Activated CD4-positive, alpha-beta T cell treated with anti-CD3 and anti-CD28 coated beads for 36 hours (primary cell): ENCODE measurements at places on chromosomes 13 and 19.

DNA sequence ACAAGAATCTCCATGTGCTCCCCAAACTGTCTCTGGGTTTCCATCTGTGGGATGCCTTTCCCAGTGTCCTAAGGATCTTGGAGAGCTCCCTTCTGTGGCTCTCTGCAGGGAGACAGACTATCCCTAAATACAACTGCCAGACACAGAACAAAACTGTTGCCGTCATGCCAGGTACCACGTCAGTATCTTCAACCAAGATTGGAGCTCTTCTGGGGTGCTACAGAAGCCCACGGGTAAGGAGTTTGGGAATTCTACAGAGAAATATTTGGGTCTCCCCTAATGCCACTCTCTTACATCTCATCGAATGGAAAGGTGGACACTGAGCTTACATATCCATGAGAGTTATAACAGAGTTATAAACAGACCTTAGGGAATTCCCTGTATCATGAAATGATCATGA lies 4.9 kb upstream of the MBD3L3 start:
- no peak for DNase-seq

DNA sequence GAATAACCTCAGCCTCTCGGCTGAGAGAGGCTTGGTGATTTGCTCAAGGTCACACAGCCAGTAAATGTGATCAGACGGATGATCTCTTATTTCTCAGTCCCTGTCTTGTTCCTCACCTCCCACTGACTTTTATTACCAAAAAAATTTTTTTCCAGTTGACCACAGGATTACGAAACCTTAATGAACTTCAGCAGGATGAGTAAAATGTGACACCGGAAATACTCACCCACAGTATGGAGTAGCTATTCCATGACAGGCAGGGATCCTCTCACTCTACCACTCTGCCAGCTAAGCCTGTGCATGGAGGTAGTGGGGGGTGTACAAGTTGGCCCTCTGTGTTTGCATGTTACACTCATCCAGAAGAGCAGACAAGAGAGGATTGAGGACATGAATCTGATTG lies 916.4 kb downstream of the UQCRFS1 start:
- DNase-seq: no peak

DNA sequence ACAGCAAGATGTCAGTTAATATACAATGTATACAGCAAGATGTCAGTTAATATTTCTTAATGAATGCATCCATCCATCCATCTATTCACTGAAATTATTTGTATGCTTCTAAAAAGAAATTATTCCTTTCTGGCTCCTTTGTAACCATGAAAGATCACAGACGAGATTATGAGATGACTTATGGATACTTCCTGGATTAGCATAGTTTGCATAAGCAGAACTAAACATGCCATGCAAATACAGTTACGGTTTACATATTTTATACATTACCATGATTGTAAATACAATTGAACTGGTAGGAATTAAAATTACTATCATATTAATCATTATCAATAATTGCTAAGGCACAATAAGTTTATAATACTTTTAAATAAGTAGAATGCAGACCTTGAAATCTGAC lies 32.7 kb downstream of the NALCN start:
- DNase-seq: no peak

DNA sequence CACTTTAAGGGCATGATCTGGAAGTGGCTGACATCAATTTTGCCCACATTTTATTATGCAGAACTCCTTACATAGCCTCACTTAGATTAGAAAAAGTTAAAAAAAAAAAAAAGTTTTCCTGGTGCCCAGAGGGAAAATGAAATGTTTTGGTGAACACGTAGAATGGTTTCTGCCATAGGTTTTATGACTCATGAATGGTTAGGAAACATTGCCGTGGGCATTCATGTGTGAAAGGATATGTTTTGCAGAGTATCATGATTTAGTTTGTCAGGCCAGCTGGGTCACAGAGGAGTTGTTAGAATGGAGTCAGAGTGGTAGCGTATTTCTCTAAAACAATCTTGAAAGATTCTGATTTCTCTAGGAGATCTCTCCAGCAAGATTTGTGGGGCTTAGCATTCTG lies 133.8 kb downstream of the MRPL57 start:
- no peak for DNase-seq

DNA sequence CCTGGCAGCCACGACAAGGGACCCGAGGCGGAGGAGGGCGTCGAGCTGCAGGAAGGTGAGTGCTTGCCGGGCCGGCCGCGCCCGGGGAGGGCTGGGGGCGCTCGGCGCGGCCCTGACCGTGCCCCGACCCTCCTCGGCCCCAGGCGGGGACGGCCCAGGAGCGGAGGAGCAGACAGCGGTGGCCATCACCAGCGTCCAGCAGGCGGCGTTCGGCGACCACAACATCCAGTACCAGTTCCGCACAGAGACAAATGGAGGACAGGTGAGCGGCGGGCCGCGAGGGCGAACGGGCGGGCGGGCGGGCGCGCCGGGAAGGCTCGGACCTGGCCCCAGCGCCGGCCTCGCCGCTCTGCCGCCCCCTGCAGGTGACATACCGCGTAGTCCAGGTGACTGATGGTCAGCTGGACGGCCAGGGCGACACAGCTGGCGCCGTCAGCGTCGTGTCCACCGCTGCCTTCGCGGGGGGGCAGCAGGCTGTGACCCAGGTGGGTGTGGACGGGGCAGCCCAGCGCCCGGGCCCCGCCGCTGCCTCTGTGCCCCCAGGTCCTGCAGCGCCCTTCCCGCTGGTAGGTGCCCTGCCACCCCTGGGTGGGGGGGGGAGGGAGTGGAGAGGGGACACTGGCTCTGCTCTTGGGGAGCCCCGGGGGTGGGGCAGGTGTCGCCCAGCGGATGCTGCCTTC lies 816 bp downstream of the USF2 start:
- peak; percentile 88 for DNase-seq

- DNase-seq: no peak
These were observed 104.5 kb upstream of the DIAPH3 start for GRCh38 chr13:60268203-60268555.
